ENCODE measurements at places on chromosomes 5 and 9.

DNA sequence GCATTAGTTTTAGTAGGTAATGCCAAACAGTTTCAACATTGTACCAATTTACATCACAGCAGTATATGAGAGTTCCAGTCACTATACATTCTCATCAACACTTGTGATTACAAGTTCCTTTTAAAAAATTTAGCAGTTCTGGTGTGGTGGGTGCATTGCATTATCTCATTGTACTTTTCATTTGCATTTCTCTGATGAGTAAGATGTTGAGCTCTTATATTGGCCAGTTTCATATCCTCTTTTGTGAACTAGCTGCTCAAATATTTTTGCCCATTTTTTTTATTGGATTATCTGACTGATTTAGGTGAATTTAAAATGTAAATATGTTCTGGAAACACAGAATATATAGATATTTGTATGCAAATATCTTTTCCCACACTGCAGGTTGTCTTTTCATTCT is 160.9 kb upstream of the NR3C1 start:
- DNase-seq, result no peak

GRCh38 chr9:111992523-111992922 is 95.9 kb downstream of the UGCG start:
- DNase-seq, result no peak

GRCh38 chr9:100577776-100578448 is at the start of gene CAVIN4:
TSS of gene CAVIN4 (plus strand) at chr9:100578079. CDS start at chr9:100578144, 65 bp downstream.
- DNase-seq, result no peak

DNA sequence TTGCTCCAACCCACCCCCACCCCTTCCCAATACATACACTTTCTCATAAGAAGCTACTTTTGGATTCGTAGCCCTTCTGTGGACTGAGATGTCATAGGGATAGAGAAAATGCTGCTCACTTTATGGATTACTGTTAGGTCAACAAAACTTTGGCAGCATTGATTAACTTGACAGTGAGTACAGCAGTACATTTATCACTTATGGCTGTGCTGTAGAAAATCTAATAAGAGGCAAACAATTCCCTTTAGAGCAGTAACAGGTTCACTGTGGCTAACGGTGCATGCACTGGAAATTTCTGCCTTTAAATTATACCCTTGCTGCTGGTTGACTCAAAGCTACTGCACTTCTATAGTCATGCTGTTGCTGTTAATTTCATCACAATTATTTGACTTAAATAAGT is 59.2 kb downstream of the PPIC start:
- DNase-seq, result no peak

GRCh38 chr9:71824257-71824656 is 55.9 kb upstream of the CEMIP2 start:
- DNase-seq, result no peak

DNA sequence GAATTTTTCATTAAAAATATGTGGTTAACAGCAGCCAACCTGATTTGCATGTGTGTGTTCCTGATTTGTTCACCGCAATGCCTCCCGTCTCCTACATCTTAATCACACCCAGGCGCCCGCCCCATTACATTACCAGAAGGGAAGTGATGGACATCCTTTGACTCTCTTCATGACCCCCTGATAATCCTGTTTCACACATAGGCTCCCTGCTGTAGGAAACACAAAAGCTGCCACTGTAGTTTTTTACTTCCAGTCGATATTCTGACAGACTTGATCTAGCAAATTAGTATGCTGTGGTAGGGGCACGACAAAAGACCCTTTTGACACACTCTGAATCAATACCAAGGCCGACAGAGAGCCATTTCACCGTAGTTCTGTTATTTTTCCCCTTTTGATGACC is 287.8 kb upstream of the ISL1 start:
- DNase-seq, result no peak

DNA sequence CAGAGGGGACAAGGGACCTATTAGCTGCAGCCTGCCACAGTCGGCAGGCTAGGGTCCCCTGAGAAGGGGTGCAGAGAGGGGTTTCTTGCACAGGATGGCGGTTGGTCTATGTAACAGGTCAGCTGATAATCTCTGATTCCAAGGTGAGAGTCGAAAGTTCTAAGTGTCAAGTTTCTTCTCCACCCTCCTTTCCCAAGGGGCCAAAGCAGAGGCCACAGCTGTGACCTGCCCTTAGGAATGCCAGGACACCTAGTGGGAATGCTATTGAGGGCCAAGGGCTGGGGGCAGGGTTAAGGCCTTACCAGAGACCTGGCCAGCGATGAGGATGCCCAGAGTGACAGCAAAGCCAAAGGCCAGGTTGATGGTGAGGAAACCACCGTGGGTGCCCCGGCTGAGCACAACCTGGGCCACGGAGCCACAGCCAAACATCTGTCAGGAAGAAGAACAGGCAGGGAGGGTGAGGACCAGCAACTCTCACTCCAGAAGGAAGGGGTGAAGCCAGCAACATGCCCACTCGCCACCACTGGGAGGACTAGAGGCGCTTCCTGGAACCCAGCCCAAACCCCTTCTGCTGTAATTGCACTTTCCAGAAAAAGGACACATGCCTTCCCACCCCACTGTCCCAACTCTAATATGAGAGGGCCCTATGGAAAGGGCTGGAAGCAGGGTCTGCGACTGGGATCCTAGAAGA is 3.8 kb downstream of the AQP3 start:
- no peak for DNase-seq

GRCh38 chr9:18893046-18893445 is 140.0 kb downstream of the SAXO1 start:
- DNase-seq, result no peak

DNA sequence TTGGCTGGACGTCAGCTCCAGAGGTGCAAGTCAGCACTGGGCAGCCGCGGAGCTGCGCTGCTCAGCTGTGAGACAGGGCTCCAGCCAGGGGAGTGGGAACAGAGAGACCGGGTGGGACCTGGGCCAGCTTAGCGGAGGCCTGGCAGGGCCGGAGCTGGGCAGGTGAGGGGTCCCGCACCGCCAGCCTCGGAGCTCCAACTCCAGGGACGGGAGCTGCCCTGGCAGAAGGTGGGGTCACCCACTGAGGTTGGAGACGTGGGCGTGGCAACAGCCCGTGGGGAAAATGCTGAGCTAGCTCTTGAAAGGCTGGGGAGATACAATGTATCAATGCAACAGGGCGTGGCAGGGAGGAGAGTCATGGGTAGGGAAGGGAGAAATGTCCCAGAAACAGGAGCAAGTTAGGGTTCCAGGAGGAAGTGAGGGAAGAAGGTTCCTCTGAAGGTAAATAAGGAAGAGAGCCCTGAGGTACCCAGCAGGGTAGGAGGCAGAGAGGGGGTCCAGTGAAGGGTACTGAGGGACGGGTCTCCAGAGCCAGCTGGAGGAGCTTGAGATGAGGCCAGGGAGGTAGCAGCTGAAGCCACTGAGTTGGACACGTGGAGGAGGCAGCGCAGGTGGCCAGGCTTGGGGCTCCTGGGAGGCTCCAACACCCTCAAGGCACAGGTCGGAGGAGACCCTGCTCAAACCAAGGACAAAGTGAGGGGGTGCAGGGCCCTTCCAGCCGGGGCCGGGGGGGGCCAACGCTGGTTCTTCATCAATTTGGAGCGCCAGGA is 736 bp upstream of the NKD2 start:
- DNase-seq, result no peak

- no peak for DNase-seq
Measured at GRCh38 chr5:148228392-148228984, 9.8 kb upstream of the MARCOL start.

DNA sequence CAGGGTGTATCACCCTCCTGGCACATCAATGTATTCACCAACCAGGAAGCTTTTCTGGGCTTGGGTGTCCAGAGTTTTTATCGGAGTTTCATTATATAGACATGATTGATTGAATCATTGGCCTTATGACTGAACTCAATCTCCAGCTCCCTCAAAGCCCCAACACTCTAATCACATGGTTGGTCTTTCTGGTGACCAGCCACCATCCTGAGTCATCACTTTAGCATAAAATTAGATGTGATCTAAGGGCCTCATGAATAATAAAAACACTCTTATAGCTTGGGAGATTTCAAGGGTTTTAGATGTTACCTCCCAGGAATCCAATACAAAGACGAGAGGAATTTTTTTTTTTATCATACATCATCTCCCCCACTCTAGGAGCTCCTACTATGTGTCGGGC is 7.7 kb upstream of the PBX3 start:
- DNase-seq, result no peak

DNA sequence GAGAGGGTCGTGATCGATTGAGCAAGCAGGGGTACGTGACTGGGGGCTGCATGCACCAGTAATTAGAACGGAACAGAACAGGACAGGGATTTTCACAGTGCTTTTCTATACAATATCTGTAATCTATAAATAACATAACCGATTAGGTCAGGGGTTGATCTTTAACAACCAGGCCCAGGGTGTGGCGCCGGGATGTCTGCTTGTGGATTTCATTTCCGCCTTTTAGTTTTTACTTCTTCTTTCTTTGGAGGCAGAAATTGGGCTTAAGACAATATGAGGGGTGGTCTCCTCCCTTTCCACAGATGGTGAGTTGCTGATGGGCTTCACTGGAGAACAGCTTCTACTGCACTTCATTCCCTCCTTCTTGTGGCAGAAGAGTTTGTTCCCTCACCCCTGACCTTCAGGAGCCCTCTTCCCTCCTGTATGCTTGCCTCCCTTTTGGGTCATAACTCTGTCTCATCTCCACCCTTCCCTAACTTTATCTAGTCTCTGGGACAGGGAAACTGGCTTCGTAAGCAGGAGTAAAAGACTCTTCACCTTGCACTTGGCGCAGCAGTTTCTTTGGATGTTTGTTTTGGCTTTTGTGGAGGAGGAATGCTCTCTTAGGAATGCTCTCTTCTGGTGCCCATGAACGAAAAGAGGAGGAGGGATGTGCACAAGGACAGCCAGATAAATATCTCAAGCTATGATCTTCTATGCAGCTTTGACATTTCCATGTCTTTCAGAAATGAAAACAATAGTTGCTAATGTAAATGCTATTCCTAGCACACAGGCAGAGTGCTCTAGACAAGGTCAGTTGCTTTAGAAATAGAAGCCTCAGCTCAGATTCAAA is 139.8 kb upstream of the RPS23 start:
- DNase-seq, result no peak

DNA sequence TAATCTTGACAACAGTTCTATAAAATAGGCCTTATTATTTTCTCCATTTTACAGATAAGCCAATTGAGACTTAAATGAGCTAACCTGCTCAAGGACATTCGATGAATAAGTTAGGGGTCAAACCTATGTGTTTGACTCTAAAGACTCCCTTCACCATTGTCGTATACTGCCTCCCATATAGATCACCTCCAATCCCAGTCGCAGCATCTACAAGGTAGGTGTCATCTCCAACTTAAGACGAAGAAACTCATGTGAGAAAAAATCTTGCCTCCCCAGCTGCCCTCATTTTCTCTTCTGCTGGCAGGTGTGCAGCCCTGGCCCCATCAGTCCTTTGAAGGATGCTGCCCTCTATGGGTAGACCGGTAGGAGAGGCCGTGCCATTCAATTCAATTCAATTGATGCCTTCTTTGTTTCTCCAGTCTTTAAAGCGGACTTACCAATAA is 75.2 kb upstream of the SMARCA2 start:
- no peak for DNase-seq

DNA sequence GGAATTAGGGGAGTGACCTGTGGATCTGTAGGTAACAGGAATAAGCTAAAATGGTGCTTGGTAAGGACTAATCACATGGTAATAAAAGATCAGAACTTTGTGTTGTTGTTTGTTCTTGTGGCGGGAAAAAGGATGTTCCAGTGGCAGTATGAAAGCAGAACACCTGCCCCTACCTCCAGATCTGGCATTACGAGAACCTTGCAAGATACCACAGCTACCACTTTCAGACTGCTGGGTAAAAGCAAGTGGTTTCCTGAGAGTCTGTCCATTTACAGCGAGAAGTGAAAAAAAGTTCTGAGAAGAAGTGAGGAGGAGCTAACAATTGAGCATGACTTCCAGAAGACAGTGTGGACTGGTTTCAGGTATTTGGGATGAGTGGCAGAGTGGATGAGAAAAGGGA is 252.5 kb downstream of the TLE4 start:
- no peak for DNase-seq
